ENCODE measurements at places on chromosomes 16 and 17.

DNA sequence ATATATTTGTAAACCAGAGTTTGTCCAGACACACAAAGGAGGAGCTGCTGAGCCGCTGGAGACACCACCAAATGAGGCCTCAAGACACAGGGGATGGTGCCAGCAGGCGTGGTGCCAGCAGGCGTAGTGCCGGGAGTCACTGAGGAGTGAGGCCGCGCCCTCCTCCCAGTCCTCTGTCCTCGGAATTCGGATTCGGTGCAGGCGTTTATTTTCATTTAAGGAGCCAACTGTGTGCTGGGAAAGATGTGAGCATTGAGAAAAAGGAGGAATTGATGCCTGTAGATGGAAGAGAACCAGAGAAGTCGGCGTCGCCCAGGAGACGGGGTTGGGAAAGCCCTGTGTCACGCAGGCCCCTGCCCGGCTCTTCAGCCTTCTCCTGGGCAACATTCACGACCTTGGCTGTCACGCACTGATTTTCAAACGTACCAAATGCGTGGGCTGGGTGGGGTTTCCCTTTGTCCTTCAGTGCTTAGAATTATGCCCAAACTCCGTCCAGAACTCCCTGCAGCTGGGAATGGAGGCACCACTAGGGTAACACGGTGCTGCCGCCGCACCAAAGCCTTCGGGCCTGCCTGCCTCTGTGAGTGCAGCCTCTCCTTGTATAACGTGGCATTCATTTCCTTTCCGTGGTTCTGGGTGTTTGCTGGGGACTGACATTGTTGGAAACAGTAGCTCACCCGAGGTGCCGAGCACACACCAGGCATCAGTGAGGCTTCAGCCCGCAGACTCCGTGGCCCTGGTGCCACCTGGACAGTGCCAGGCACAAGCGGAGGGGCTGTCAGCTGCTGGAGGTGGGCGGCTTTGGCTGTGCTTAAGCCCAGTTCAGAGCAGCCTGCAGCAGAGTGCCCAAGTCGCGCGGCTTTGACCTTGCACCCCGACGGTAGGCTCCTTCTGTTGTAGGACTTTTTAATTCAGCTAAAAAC is 49.0 kb upstream of the CHMP6 start:
- no peak for DNase-seq

GRCh38 chr17:74187761-74188160 is 15.7 kb upstream of the RPL38 start:
- no peak for DNase-seq

DNA sequence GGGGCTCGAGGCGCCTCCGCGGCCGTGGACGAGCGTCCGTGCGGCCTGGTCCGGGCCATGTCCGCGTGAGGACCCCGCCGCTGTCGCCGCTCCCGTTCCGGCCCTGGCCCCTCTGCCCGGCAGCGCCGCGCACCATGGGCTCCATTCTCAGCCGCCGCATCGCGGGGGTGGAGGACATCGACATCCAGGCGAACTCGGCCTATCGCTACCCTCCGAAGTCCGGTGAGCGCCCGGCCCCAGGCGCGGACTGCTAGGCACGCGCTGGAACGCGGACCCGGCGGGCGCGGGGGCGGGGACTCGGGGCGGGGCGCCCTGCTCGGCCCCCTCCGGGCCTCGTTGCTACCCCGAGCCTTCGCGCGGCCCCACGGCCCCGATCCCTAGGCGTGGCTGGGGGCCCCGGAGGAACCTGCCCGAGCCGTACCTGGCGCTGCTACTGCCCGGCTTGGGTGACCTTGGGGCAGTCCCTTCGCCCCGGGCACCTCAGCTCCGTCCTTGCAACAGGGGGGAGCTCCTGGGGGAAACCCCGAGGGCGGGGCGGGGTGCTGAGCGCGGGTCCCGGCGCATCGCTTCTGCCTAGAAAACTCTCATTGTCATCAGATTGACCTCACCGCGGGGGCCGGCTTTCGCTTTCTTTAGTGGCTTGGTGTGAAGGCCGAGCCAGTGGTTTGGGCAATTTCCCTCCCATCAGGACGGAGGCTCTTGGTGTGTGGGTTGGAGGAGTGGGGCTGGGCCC is 367 bp downstream of the MGRN1 start:
- DNase-seq = peak; percentile 32

DNA sequence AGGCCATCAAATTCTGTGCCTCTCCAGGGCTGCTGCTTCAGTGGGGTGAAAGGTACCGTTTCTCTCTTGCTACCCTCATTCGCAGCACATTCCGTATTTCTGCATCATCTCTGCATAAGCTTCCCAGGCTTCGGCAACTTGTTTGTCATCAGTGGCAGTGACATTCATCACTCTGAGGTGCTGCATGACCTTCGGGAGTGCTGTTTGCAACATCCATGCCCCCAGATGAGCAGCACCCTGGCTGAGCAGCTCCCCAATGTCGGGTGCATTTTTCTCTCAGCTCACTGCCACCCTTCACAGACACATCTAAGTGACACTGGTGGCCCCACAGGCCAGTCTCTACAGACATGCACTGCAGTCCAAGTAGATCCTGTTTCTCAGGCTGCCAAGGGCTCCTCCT is 3.8 kb downstream of the CREBBP start:
- DNase-seq = no peak

DNA sequence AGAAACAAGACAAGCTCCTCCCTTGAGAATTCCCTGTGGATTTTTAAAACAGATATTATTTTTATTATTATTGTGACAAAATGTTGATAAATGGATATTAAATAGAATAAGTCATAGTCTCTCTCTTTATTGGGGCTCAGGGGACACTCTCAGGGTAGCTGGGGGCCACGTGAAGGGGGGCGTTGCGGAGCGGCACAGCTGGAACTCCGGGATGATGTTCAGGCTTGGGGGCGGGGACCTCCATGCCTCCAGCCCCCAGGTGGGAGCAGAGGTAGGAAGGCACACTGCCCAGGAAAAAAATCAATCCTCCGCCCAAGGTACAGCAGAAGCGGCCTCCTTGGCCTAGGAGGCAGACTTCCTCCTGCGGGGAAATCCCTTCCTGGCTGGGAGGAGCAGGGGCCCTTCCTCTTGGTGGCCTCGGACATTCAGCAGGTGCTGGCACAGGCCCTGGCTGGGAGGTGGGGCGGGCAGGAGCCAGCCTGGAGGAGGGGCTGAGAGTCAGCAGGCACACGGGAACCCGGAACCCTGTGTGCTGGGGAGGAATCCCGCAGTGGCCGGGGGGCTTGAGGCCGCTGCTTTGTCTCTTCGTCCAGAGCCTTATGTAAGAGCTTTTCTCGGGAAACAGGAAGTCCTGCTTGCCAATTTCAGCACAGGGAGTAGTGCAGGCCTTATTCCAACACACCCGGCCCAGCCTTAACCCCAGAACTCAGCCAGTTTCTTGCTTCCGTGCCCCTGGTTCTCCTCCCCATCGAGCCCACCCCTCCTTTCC is 591 bp upstream of the TNFSF13 start:
- no peak for DNase-seq
